IPS DF 6.9 (cell line): ENCODE measurements at places on chromosomes 4 and X.

DNA sequence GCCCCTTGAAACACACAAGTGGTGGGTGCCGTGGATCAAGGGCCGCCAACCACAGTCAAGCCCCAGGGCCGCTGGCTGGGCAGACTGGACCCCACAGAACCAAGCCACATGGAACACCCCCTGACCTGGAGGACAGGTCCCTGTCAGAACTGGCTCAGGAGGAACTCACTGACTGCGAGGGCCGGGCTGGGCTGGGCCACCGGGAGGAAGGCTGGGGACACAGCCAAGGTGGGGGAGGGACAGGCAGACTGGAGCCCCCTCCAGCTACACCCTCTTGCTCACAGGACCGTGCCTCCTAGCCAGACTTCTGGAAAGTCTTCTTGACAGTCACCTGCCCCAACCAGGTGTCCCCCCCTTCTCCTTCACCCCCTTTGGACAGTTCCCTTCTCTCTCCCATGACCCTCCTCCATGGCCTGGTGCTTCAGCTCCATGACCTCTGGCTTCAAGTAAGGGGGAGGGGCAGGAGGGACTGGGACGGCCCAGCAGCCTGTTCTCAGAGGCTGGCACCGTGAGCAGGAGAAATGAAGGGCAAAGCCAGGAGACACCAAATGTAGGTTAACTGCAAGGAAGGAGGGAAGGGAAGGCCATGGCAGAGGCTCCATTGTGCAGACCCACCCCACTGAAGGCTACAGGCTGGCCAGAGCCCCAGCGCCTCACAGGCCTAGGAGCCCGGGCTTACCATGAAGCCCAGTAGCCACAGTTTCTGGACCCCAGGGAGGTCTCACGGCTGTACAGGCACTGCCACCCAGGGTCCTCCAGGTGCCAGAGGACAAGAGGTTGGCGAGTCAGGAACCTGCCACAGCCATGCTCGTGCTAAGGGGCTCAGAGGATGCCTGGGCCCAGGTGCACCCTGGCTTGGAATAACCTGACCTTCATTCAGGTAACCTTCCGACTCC, 22.6 kb upstream of the DUSP9 start:
- no peaks in the 10 kb centered on the region; the same call in 1 of the 2 replicates for H3K4me1 ChIP-seq
- H3K36me3 ChIP-seq = no peaks in the 10 kb centered on the region
- DNase-seq = no peak
- no peaks in the 10 kb centered on the region for H3K27me3 ChIP-seq
- H3K27ac ChIP-seq = no peak overlapping the region
- no peak overlapping the region for H3K4me3 ChIP-seq

DNA sequence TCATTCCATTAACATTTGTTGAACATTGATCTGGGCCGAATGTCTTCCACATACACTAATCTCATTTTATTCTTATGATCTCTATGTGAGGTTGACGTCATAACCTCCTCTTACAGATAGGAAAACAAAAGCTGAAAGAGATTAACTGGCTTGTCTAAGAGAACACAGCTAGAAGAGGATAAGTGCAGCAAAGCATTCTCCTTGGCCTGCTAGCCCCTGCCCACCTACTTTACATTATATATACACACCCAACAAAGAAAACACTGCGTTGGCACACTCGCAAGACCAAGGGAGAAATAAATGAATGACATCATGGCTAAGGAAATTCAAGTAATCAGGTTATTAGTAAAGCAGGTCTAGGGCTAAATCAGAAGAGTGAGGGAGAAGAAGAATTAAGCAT, 138.4 kb downstream of the PARM1 start:
- H3K27ac ChIP-seq = no peak overlapping the region
- H3K4me1 ChIP-seq = peaks cover 1% of the 10 kb centered on the region; the same call in 1 of the 2 replicates
- DNase-seq = no peak
- H3K36me3 ChIP-seq = no peaks in the 10 kb centered on the region

DNA sequence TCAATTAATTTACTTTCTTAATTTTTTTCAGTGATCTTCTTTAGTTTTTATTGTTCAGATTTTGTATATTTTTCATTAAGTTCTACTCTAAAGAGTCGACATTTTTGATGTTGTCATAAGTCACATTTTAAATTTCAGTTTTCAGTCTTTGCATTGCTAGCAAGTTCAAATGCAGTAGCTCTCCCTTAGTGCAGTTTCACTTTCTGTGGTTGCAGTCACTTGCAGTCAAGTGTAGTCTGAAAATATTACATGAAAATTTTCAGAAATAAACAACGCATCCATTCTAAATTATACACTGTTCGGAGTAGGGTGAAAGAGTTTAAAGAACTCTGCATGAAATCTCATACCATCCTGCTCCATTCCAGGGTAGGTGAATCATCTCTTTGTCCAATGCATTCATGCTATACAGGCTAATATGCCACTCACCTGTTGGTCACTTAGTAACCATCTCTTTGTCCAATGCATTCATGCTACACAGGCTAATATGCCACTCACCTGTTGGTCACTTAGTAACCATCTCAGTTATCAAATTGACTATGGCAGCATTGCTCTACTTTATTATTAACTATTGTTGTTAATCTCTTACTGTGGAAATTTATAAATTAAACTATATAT, 356.9 kb downstream of the STPG2 start:
- no peaks in the 10 kb centered on the region for H3K36me3 ChIP-seq
- H3K4me3 ChIP-seq = no peak overlapping the region
- no peak overlapping the region for H3K27ac ChIP-seq
- no peaks in the 10 kb centered on the region for H3K27me3 ChIP-seq
- H3K4me1 ChIP-seq = no peaks in the 10 kb centered on the region

GRCh38 chrX:43349363-43349762, 306.7 kb upstream of the MAOA start:
- no peak overlapping the region for H3K27ac ChIP-seq
- H3K4me3 ChIP-seq = no peak overlapping the region
- H3K36me3 ChIP-seq = no peaks in the 10 kb centered on the region
- no peaks in the 10 kb centered on the region for H3K27me3 ChIP-seq

GRCh38 chr4:35653451-35653850, 590.9 kb downstream of the ARAP2 start:
- no peaks in the 10 kb centered on the region for H3K27me3 ChIP-seq
- H3K36me3 ChIP-seq = no peaks in the 10 kb centered on the region
- DNase-seq = no peak
- no peaks in the 10 kb centered on the region for H3K4me1 ChIP-seq
- H3K4me3 ChIP-seq = no peak overlapping the region

DNA sequence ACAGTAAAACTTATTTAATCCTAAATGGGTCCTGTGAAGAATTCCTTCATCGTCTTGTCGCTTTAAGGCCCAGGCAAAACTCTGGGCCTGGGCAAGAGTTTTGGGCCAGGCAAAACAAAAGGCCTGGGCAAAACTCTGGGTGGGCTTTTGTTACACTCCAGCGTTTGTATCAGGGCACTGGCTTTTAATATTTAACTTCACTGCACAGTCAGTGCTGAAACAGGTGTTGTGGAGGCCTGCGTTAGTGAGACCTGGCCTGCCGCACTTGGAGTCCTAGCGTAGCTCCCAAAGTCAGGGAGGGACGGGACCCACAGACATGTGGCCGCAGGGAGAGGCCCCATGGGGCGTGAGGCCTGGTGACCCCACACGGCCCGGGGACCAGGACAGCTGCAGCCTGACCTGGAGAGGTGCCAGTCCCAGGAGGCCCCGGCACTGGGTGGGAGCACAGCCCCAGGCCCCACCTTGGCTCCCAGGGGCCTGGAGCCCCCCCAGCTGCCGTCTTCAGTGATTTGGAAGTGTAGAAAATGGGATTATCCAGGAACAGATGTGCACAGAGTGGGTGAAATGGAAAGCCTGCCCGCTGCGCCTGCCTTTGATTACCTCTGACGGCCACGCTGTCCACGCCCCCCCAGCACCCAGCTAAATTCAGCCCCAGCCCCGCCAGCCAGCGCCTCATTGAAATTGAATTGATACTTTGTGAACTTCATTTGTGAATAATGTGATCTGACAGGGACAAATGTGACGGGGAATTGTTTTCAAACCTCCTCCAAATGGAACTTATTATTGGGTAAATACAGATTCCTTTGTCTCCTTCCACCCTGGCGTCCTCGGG, 132.9 kb upstream of the NKX1-1 start:
- no peak overlapping the region for H3K27ac ChIP-seq
- no peaks in the 10 kb centered on the region for H3K36me3 ChIP-seq
- DNase-seq = no peak
- H3K27me3 ChIP-seq = no peaks in the 10 kb centered on the region

GRCh38 chrX:100447655-100448397, 37.8 kb upstream of the PCDH19 start:
- H3K36me3 ChIP-seq = no peaks in the 10 kb centered on the region
- peak; percentile 9 for DNase-seq
- no peak overlapping the region for H3K4me3 ChIP-seq
- H3K27ac ChIP-seq = no peak overlapping the region
- no peaks in the 10 kb centered on the region; the same call in 1 of the 2 replicates for H3K4me1 ChIP-seq

DNA sequence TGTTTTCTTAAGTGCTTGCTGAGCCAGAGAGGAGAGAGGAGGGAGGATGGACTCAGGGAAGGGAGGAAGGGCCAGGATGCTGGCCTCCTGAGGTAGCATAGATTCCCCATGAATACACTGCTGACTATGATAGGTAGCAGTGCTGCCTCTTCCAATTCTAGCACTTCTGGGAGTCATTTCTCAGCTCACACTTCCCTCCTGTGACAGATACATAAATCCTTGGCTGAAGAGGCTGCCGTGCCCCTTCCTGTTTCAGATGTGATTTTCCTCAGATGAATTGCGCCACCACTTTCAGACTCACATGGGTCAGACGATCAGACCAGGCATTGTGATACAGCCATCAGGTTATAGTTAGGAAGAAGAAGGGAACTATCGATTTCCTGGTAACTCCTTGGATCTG, 22.4 kb downstream of the TSC22D3 start:
- DNase-seq = no peak
- no peak overlapping the region for H3K27ac ChIP-seq
- no peak overlapping the region for H3K4me3 ChIP-seq
- H3K27me3 ChIP-seq = no peaks in the 10 kb centered on the region
- no peaks in the 10 kb centered on the region for H3K36me3 ChIP-seq

GRCh38 chr4:129738175-129738574, 642.2 kb downstream of the C4orf33 start:
- no peak for DNase-seq
- H3K36me3 ChIP-seq = no peaks in the 10 kb centered on the region
- H3K4me3 ChIP-seq = no peak overlapping the region
- H3K4me1 ChIP-seq = no peaks in the 10 kb centered on the region
- no peaks in the 10 kb centered on the region for H3K27me3 ChIP-seq
- H3K27ac ChIP-seq = no peak overlapping the region

- no peak overlapping the region for H3K4me3 ChIP-seq
- no peak for DNase-seq
- no peaks in the 10 kb centered on the region for H3K36me3 ChIP-seq
Observed at GRCh38 chr4:25100021-25100555, 60.2 kb downstream of the SEPSECS start.

DNA sequence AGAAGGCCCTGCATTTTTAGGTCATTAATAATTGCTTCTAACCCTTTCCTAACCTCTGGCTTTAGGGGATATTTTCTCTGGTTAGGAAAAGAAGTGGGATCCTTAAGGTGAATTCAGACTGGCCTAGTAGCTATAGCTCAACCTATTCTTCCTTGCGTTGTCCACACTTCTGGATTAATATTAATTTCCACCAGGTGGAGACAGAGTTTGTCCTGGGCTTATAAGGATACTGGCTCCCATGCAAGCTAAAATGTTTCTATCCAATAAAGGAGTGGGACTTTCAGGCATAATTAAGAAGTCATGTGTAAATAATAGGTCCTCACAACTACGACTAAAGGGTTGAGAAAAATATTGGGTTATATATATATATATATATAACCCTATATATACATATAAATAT, 860.0 kb upstream of the POU3F4 start:
- no peak overlapping the region for H3K27ac ChIP-seq
- H3K4me1 ChIP-seq = no peaks in the 10 kb centered on the region
- H3K4me3 ChIP-seq = no peak overlapping the region
- H3K36me3 ChIP-seq = no peaks in the 10 kb centered on the region

DNA sequence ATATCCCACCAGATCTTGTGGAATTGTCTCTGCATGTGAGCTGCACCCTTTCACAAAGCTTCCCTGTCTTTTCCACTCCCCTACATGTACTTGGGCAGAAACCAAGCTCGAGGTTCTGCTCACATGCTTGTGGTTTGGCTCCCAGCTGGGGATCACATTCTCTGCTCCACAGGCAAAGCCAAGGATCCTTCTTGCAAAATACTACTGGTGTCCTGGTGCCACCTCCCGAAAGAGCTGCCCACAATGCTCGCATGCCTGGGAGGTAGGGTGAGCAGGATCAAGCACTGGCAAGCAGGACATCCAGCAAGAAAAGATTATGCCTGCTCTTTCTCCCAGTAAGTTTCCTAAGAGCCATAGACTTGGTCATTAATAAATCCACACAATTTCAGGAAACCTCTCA, 45.1 kb upstream of the PPARGC1A start:
- H3K27me3 ChIP-seq = no peaks in the 10 kb centered on the region
- peaks cover 18% of the 10 kb centered on the region for H3K4me1 ChIP-seq
- H3K27ac ChIP-seq = no peak overlapping the region
- H3K4me3 ChIP-seq = no peak overlapping the region
- H3K36me3 ChIP-seq = no peaks in the 10 kb centered on the region
- no peak for DNase-seq
